ENCODE measurements at places on chromosomes 4 and X.

DNA sequence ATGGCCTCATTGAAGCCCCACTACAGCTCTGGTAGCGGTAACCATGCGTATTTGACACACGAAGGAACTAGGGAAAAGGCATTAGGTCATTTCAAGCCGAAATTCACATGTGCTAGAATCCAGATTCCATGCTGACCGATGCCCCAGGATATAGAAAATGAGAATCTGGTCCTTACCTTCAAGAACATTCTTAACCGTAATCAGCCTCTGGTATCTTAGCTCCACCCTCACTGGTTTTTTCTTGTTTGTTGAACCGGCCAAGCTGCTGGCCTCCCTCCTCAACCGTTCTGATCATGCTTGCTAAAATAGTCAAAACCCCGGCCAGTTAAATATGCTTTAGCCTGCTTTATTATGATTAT is 876 bp downstream of the HPRT1 start:
- no peak for DNase-seq

GRCh38 chr4:19005211-19005610 is 983.7 kb upstream of the LCORL start:
- no peak for DNase-seq

DNA sequence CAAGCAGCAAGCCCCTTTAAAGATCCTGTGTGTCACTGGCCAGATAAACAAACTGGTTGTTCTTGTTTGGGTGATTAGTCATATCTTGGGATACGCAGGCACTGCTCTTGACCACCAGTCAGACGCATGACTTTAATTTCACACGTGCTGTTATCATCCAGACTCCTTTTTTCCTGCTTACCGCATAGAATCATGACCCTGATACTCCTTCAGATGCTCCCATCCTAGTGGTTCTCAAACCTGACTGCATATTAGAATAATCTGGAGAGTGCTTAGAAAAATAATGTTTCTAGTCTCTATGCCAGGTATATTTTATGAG is 78.8 kb downstream of the CLDN22 start:
- no peak for DNase-seq

- no peak for DNase-seq
Measured at GRCh38 chrX:144849141-144849540, 398.2 kb upstream of the SPANXN1 start.

DNA sequence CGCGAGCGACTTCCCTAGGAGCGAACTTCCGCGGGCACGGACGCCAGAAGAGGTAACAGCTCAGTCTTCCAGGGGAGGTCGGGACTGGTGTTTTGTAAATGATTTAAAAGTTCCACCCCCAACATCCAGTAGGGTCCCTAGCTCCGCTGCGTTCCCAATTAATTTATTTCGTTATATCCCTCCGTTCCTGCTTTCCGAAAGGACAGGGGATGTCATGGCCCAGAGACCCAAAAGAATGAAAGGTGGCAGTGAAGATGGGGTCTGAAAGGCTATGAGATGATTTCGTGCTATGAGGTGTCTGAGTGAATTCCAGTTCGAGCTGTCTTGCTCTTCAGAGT is 373 bp upstream of the SMIM43 start:
- no peak for DNase-seq

GRCh38 chr4:57424232-57424897 is 314.2 kb upstream of the IGFBP7 start:
- no peak for DNase-seq

GRCh38 chr4:130995988-130996387 is 1900.0 kb downstream of the C4orf33 start:
- DNase-seq: no peak

GRCh38 chr4:158630893-158631292 is 40.8 kb downstream of the C4orf46 start:
- DNase-seq: no peak

DNA sequence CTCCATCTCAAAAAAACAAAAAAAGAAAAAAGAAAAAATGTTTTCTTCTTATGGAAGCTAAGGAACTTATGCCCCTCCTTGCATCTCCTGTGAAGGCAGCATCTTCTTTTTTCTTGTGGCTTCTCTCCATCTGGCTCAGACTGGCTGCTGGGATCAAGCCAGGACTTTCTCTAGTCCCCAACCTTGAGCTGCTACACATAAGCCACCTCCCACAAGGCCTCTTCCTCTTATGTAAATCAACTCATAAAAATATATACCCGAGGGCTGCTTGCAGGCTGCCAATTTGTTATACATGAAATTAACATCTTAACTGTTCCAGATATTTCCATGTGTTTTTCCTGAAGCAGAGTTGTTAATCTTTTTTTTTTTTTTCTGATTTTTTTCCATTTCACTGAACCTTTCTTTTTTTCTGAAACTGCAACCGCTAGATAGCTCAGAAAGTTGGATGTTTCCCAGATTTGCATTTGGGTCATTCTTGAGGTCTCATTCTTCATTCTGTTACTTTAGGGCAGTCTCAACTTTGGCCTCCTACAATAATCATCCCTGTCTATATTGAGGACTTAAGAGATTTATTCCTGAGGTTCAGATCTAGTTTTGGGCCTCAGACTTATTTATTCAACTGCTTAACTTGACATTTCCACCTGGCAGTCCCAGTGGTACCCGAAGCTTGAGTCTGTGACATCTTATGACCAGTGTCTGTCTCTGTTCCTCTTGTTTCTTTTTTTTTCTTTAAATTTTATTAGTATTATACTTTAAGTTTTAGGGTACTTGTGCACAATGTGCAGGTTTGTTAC is 10.3 kb downstream of the SNX25 start:
- DNase-seq: peak; percentile 84

GRCh38 chr4:104682311-104682710 is 187.6 kb upstream of the CXXC4 start:
- DNase-seq: no peak

GRCh38 chrX:100935767-100936166 is 7.0 kb upstream of the XKRX start:
- no peak for DNase-seq

DNA sequence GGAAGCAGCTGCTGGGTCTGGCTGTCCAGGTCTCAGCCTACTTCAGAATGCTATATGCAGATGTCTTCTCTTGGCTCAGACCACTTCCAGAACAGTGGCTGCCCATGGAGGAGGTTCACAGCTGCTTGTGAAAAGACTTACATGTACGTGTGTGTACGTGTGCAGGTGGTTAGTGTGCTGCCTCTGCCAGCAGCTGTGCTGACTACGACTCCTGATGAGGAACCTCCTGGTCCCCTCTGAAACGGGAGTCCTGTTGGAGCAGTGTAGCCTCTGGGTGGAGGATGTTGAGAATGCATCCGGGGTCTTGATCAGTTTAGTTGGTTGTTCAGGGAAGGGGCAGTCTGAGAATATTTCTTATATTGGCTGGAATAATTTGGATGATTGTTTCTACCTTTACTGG is 155.9 kb upstream of the WDR1 start:
- DNase-seq: no peak

DNA sequence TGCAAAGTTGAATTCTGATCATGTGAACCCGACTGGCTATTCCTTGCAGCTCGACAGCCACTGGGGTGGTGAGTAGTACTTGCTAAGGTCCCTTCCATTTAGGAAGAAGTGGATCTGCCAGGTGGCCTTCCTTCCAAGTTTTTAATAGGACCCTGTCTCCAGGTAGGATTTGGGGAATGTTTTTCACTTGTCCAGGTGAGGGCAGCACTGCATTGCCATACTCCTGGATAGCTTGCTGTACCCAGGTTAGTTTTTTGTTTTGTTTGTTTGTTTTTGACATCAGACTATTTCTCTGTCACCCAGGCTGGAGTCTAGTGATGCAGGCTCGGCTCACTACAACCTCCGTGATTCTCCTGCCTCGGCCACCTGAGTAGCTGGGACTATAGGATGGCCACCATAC is 29.8 kb downstream of the SAGE1 start:
- DNase-seq: no peak

- peak; percentile 60 for DNase-seq
Measured at GRCh38 chr4:140048419-140048995, 105.5 kb downstream of the MAML3 start.

DNA sequence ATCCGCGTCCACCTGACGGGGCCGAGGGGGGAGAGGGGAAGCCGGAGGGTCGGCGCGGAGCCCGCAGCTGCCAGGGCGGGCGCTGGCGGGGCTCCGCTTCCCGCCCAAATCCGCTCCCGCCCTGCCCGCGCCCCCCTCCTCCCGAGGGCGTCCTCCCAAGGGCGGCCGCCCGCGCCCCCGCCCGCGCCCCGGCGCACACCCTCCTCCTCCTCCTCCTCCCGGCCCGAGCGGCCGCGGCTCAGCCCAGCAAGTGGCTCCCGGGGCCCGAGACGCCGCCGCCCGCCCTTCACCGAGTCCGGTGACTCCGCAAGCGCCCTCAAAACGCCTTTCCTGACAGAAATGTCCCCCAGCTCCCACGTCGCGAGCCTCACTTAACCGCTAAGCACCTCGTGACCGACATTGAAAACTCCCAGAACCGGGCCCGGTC is 487 bp downstream of the HMGB2 start:
- DNase-seq: peak; percentile 46

DNA sequence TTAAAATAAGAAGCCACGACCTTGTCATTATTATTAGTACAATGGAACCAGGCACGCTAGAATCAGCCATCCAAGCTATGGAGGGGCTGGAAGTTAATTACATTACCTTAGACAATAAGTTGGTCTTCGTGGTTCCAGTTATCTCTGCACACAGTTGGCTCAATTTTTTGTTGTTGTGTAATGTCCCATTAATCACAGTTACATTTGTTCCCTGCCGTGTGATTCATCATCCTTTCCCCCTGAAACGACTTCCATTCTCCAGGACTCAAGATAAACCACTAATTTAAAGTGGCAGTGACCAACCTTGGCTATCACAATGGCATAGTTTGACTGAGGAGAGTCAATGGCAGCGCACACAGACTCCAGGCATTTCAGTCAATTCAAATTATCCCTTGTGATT is 905.0 kb downstream of the RAB28 start:
- no peak for DNase-seq

- DNase-seq: no peak
Measured at GRCh38 chrX:136647677-136648360, at the start of gene CD40LG. Gene CD40LG (plus strand): TSS chrX:136648158. CDS start chrX:136648249, 91 bp downstream.

- DNase-seq: no peak
Measured at GRCh38 chr4:150418757-150419410, 163.1 kb upstream of the MAB21L2 start.

GRCh38 chr4:77007358-77008230 is 58.0 kb downstream of the SEPTIN11 start:
- no peak for DNase-seq

DNA sequence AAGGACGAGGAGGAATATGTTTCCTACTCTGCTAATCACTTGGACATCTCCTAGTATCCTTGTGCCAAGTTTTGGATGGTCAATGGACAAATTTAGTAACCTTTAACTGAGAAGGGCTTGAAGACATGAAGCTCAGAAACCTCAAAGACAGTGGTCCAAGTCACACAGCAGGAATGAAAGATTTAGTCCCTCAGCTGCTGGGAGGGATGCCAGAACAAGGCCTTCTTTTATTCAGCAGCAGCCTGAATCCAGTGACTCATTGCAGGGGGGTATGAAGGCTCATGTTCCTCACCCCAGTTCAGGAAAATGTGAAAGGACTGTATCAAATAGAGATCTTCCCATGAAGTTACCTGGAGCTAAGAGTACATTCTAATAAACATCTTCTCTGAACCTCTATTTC is 214.9 kb upstream of the UGT8 start:
- no peak for DNase-seq

DNA sequence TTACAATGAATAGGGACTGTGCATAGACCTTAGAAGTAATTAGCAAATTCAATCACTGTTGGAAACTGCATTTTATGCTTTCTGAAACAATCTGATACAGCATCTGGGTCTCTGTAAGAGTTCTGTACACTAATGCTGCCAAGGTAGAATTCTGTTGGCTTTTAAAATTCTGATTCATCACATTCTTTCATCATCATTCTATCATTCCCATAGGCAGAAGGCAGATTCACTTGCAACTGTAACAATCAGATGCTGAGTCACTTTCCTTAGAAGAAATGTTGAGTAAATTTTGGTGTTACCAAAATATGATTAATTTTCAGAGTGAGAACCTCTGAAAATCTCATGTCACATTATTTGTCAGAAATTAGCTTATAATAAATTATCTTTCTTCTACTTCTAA is 267.2 kb downstream of the MAPK10 start:
- no peak for DNase-seq

GRCh38 chr4:71677568-71677967 is 106.3 kb downstream of the GC start:
- no peak for DNase-seq

- no peak for DNase-seq
Measured at GRCh38 chr4:151522866-151523519, 114.0 kb downstream of the FHIP1A start.

DNA sequence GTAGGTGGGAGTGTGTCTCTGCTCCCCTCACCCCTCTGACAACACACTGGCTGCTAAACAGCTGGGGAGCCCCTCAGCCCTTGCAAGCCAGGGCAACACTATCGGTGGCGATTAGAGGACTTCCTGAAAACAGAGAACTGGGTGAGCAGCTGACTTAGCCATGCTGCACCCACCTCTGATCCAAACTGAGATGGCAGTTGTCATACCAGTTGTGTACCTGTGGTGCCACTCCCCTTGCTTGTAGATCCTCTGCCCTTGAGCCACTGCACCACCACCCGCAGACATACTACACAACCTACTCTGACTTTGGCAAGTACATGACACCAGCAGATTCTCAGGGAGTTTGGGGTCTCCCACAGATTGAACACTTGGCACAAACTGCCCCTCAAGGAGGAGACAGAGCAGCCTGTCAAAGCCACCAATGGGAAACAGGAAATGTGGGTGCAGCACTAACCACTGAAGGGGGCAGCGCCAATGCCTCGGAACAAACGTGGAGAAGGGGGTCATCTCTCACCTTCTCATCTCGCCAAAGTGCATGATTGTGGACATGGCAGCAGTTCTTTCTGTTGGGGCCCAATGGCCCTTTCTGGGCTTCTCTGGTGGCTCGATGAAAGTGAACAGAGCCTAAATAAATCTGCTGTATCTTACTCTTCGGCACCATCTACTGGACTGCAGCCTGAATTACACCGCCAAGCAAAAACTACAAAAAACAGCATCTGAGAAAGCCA is 119.8 kb downstream of the NEK1 start:
- DNase-seq: no peak

- DNase-seq: no peak
Measured at GRCh38 chr4:29588617-29589016, 1131.6 kb upstream of the PCDH7 start.

DNA sequence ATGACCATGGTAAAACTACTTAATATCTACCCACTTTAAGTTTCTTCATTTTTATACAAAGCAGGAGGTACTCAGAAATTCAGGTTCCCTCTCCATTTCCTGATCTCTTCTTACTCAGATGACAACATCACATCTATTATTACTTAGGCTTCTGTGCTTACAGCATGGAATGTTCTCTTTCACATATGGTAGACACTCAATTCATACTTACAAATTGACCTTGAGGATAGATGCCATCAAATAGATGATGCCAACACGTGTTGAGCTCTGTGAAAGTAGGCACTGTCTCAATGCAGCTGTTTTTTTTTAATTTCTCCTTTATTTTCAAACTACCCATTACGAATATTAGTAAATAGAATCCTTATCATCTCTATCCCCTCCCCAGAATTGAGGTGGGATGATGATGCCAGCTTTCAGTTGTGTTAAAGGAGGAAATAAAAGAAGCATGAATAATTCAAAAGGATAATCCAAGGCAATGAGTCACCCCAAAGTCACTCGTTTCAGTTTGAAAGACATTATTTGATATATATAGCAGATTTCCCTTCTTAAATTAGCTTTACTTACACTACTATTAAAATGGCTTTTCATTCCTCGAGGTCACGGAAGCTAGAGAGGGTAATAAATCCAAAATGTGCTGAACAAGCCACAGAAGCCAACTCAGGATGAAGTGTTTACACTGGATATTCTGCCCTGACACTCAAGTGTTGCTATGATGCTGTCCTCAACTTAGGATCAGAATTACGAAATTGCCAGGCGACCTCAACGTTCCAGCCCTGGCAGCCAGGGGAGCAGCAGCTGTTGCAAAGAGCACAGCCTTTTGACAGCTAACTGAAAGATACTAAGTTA is 124.2 kb upstream of the EOLA2 start:
- DNase-seq: no peak
